ENCODE measurements at places on chromosomes 12 and 14.

DNA sequence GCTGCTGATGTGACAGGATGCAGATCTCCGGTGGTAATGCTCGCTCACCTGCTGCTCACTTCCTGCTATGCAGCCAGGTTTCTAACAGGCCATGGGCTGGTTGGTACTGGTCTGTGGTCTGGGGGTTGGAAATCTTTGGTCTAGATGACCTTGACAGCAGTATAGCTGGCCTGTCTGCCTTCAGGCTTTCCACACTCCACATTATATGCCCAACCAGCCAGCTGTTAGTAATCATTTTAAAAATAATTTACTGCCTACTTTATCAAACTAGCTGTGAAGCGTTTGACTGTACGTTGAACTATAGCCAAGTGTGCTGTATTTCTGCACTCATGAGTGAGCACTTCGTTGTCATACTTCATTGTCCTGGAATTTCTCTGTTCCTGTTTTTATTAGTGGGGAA is 424.0 kb upstream of the GARIN6 start:
- no peak for DNase-seq

- DNase-seq: no peak
Observed at GRCh38 chr14:50249136-50249775, 17.9 kb upstream of the SOS2 start.

- no peak for DNase-seq
Observed at GRCh38 chr12:52831251-52831650, 2.9 kb downstream of the KRT79 start.

DNA sequence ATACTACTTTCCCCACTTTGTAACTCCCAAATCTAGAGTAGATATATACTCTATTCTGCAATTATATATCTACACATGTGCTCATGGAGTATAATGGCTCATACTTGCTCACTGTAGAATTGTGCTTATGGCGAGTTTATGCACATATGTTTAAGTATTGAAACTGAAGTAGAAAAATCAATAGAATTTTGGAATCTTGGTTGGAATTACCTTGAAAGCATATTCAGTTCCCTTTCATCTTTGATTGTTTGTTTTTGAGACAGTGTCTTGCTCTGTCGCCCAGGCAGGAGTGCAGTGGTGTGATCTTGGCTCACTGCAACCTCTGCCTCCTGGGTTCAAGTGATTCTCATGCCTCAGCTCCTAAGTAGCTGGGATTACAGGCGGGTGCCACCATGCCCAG is 4.5 kb downstream of the KLRG1 start:
- no peak for DNase-seq

DNA sequence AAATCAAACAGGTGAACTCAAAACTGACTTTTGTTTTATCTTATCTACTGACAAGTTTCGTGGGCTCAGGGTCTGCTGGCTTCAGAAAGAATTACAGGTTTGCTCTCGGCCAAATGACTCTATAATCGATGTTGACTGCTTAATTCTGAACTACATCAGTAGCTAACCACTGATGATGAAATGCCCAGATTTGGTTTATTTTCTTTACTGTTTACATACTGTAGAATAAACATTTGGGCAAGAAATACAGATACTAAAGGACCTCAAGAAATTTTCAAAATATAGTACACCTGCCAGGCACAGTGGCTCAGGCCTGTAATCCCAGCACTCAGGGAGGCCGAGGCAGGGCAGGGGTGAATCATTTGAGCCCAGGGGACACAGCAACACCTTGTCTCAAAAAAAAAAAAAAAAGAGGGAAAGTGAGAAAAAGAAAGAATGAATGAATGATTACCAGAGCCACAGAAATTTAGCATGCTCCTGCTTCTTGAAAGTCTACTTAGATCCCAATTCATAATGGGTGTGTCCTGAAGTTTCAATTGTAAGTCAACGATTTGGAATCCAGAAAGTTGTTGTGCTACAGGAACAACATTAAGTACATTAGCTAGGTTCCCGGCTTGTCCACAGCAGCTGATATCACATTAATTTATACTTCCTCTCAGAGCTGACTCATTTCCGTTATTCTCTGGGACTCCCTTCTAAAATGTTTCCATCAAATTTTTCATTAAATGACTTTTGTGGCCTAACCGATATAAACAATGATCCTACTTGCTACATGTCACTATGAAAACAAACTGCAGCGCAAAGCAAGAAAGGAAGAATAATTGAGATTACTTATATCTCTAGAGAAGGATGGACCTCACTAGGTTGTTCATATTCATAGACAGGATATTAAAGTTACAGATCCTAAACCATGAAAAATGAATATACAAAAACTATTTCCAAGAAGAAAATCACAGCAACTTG is 134.3 kb downstream of the MED13L start:
- no peak for DNase-seq

- no peak for DNase-seq
Observed at GRCh38 chr12:1291601-1292332, 300.7 kb downstream of the ERC1 start.

GRCh38 chr14:91227183-91227628 is 17.3 kb downstream of the GPR68 start:
- no peak for DNase-seq

- DNase-seq: no peak
Observed at GRCh38 chr12:17084831-17085230, 478.9 kb upstream of the LMO3 start.

DNA sequence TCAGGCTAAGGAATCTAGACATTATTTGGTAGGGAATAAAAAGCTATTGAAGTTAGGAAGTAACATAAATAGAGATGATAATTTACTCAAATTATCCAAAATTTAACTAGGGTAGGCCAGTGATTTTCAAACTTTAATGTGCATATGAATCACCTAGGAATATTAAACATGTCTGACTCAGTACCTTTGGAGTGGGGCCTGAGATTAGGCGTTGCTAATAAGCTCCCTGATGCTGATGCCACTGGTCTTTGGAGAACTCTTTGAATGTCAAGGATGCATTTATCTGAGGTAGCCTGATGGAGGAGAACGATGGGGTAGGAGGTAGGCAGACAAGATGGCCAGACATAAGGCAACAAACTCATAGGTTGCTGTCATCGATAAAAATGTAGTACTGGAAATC is 33.2 kb downstream of the EFCAB11 start:
- no peak for DNase-seq

DNA sequence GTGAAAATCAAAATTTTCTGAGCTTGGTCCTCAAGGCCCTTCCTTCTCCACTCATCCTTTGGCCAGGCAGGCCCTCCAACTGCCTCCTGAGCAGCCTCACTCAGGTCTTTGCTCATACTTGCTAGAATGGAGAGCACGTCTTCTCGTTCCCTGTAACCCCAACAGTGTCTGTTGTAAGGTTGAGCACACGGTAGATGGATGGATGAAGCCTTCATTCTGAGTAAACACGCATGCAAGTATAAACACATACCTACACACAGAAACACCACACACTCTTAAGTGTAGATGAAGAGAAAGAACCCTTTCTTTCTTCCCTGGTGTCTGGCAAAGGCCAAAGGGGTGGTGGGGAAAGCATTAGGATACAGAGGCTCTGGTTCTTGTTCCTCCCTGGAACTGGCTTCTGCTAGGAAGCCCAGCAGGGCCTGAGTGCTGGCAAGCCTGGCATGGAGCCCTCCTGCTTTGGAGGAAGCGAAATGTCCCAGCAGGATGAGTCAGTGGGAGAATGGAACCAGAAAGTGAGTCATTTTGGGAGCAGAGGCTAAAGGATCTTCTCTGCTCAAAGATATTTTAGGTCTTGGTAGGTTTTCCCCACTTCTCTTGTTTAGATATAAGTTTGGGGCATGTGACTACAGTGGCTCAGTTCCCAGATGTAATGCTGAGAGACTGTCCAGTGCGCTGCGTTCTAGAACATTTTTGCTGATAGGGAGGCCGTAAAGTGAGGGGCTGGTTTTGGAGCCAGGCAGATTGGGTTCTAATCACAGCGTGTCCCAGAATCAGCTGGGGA is 127.4 kb downstream of the CACNA1C start:
- peak; percentile 45 for DNase-seq

DNA sequence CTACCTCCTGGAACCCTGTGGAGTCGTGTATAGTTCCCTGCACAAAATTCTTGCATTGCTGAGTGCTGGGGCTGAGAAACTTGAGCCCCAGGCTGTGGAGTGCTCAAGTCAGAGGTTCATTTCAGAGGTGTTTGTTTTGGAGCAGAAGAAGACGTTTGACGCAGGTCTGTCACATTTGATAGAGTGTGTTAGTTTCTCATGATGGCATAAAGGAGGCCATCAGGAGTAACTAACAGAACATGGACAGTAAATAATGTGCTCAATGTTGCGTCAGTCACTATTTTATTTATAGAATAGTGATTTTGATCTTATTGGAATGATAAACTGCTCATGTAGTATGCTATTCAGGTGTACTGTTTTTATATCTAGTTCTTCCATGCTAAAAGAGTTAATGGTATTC is 44.2 kb downstream of the OTOGL start:
- no peak for DNase-seq

GRCh38 chr12:90075685-90076084 is 367.0 kb upstream of the ATP2B1 start:
- no peak for DNase-seq
